PC-9 (cell line): ENCODE measurements at places on chromosomes 13 and 19. TPM values are rescaled to one million over a fixed set of nuclear protein-coding genes. Genes with fewer than 3 reads are reported as not detected.

- no peak overlapping the region for H3K27ac ChIP-seq
- H3K4me1 ChIP-seq: peaks cover 10% of the 10 kb centered on the region; the same call in 1 of the 2 replicates
- no peak overlapping the region for H3K4me3 ChIP-seq
- H3K36me3 ChIP-seq: peaks cover 5% of the 10 kb centered on the region; the same call in 1 of the 2 replicates
- H3K27me3 ChIP-seq: no peaks in the 10 kb centered on the region
- DNase-seq: no peak
Measured at GRCh38 chr13:33228648-33229445, 56.7 kb downstream of the STARD13 start.

DNA sequence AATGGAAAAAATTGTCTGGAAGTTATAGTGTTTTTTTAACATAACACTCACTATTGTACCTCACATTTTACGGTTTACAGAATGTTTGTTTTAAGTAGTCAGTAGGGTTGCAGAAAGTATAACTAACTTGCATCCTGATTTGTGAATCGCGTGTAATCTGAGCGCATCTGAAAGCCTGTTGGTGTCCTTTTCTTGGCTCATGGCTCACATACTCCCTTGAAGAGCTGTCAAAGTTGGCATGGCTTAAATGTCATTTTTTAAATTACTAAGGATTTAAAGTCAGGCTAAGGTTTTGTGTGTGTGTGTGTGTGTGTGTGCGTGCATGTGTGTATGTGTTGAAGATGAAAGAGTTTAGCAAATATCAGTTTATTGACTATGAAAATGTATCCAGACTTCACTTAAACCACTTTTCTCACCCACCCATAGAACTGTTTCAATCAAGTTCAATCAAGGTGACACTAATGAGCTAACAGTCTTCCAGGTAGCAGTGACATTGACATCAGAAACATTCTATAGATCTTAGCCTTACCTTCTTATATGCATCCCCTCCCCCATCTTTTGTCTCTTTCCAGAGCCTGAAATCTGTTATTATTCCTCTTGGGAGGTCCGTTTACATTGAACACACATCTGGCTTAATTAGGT is 480.4 kb upstream of the SGCG start:
- no peaks in the 10 kb centered on the region for H3K36me3 ChIP-seq
- no peaks in the 10 kb centered on the region for H3K4me1 ChIP-seq
- H3K27me3 ChIP-seq: peaks cover 4% of the 10 kb centered on the region; the same call in 1 of the 2 replicates
- no peak overlapping the region for H3K4me3 ChIP-seq

Gene LILRA1
- total RNA-seq: not detected in 2 replicates

DNA sequence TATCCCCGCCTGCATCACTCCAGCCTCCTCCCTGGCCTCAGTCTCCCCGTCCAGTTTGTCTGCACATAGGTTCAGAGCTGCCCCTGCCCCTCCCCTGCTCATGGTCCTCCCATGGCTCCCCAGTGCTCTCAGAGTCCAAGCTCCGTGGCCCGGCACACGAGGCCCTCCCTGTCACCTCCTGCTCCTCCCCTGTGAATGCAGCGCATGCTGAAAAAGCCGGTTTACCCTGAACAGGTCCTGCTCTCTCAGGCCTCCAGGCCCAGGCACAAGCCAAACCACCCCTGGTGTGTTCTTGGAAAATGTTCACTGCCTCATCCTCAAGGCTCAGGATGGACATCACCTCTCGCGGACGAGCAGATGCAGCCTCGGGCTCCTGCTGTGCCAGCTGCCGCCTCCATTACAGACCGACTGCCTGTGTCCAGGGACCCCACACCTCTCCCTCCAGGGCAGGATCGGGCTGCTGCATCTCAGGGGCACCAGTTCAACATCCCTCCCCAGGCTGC is 13.0 kb downstream of the EMP3 start:
- no peaks in the 10 kb centered on the region for H3K36me3 ChIP-seq
- H3K4me3 ChIP-seq: no peak overlapping the region
- peaks cover 11% of the 10 kb centered on the region for H3K4me1 ChIP-seq
- H3K27me3 ChIP-seq: no peaks in the 10 kb centered on the region

DNA sequence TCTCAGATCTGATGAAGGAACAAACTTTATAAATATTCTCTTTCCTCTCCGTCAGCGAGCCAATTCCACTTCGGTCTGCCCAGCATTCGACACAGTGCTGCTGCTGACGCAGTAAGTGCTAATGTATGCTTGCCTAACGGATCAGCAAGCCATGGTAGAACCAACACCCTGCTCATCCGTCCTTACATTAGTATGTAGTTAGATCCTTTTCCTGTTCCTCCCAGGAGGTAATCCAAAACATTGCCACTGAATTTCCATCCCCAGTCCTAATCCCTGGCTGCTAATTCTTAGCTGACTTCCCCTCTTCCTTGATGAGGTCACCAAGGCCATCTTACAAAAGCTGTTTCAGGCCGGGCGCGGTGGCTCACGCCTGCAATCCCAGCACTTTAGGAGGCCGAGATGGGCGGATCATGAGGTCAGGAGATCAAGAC is 88.0 kb downstream of the STARD13 start:
- no peak for DNase-seq
- no peak overlapping the region for H3K4me3 ChIP-seq
- H3K4me1 ChIP-seq: peaks cover 11% of the 10 kb centered on the region
- H3K27ac ChIP-seq: no peak overlapping the region
- 0 out of 2 replicates have a peak, but pooled peaks cover 2% of the 10 kb centered on the region for H3K36me3 ChIP-seq

DNA sequence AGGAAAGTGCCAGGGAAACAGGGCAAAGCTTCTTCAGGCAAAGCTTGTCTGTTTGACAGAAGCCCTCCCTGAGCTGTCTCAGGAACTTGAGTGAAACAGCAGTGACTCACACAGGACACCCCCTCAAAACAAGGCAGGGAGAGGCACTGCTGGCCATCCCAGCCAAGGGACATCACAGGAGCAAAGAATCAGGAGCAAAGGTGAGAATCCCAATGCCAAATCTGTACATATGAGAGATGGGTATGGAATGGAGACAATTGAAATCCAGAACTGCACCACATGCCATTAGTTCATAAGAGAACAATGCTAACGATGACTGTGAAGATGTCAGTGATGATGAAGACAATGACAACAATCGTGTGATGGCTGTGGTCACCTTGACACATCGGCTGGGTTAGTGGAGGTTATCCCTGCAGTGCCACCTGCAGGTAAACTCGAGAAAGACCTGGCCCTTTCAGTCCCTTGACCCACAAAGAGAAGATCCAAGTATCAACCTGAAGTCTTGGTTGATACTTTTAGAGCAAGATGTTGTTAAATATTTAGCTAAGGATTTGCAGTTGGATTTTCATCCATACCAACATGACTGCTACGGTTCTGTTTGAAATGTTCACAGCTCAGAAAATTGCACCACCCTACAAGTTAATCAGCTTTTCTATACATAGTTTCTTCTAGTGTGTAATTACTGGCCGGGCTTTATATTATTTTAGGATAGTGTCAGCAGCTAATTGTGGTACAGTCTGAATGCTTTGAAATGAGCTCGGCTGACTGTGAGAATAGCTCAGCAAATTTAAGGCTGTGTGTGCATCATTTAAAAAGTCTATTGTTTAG is 42.0 kb upstream of the IPO5 start:
- no peaks in the 10 kb centered on the region for H3K4me1 ChIP-seq
- H3K27ac ChIP-seq: no peak overlapping the region
- H3K36me3 ChIP-seq: no peaks in the 10 kb centered on the region
- H3K4me3 ChIP-seq: no peak overlapping the region
- no peaks in the 10 kb centered on the region for H3K27me3 ChIP-seq

DNA sequence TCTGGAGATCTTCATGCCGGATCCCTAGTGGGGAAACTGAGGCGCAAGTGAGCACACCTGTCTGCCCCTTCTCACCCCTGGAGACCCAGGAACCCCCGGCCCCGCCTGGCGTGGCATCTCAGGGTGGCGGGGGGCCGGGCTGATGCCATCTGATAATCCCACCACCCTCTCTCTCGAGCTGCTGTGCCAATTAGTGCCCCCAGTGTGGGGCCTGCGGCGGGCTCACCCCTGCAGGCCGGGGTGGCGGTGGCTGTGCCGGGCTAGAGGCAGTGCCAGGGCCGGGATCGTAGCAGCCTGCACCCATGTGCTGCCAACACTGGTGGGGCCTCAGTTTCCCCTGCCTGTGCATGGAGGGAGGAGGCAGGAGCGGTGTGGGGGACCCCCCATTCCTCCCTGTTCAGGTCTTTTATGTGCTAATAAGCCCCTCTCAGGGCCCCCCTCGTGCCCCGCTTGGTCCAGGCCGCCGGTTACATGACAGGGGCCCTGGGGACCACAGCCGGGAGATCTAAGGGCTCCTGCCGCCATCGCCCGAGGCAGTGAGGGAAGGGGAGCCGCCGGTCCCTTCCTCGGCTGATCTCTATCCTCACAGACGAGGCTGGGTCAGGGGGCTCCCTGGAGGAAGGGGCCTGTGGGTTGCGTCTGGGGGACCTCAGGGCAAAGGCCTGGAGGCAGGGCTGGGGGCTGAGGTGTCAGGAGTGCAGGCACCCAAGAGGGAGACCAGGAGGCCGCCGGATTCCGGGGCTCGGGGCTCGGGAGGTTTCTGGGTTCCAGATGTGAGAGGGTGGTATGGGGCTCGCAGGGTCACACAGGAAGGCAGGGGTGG is 8.3 kb downstream of the EFNA2 start:
- no peaks in the 10 kb centered on the region for H3K36me3 ChIP-seq
- no peak for DNase-seq

GRCh38 chr19:48618278-48618915 is 581 bp downstream of the RPL18 start:
- H3K4me1 ChIP-seq: peaks cover 49% of the 10 kb centered on the region
- DNase-seq: no peak
- peak overlapping the region; percentile 91 for H3K27ac ChIP-seq
- peaks cover 35% of the 10 kb centered on the region for H3K36me3 ChIP-seq

GRCh38 chr19:44808463-44809371 is at the start of gene BCAM:
BCAM (plus strand) TSS chr19:44809103; CDS start chr19:44809125, 22 bp downstream.
- H3K4me3 ChIP-seq: peak within 1 kb of the TSS; percentile 95
- DNase-seq: peak; percentile 88
- 0 out of 2 replicates have a peak, but pooled peaks cover 4% of the 10 kb centered on the region for H3K36me3 ChIP-seq

Gene SLC6A16
- 0.48 and 0.61 TPM in 2 replicates for total RNA-seq

- H3K27me3 ChIP-seq: no peaks in the 10 kb centered on the region; the same call in 1 of the 2 replicates
Measured at GRCh38 chr19:38538386-38538785, 79.4 kb downstream of the MAP4K1 start.

GRCh38 chr19:12930002-12930645 is 3.4 kb downstream of the FARSA start:
- peaks cover 12% of the 10 kb centered on the region for H3K4me1 ChIP-seq
- no peak for DNase-seq
- peaks cover 32% of the 10 kb centered on the region for H3K36me3 ChIP-seq
- H3K4me3 ChIP-seq: no peak overlapping the region
- H3K27ac ChIP-seq: no peak overlapping the region
- no peaks in the 10 kb centered on the region for H3K27me3 ChIP-seq

- H3K27ac ChIP-seq: no peak overlapping the region
- H3K4me1 ChIP-seq: no peaks in the 10 kb centered on the region
- peaks cover 72% of the 10 kb centered on the region for H3K36me3 ChIP-seq
Measured at GRCh38 chr19:15265850-15266248, 33.6 kb upstream of the EPHX3 start.

GRCh38 chr13:30551189-30551588 is 66.5 kb upstream of the USPL1 start:
- 0 out of 2 replicates have a peak, but pooled peaks cover 5% of the 10 kb centered on the region for H3K4me1 ChIP-seq
- H3K4me3 ChIP-seq: no peak overlapping the region

Gene FPR2
- total RNA-seq: not detected in 2 replicates
